ENCODE measurements at places on chromosomes 2 and 18.

DNA sequence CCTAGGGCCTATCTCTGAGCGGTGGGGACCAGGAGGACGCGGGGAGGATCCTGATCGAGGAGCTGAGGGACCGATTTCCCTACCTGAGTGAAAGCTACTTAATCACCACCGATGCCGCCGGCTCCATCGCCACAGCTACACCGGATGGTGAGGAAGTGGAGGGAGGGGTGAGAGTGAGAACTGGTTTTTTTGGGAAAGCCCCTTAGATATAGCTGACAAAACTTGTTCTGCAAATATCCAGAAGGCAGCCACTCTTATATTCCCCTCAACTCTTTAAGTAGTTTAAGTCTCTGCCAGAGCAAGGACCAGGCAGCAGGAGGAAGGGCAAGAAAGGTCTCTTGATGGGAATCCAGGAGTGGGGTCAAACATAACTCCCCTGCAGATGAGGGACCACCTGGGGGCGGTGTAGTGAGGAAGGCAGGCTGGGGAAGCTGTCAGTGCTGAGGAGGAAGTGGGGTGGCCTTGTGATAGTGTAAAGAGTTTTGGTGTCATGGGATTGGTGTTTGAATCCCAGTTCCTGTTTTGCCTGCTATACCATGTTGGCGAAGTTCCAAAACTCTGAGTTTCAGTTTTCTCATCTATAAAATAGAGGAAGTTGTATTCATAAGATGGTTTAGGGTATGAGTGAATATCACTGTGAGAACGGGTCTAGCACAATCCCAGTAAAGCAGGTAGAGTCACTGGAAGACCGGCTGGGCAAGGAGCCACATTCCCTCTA is 3.4 kb downstream of the NAGK start:
- peak; percentile 73 for DNase-seq

DNA sequence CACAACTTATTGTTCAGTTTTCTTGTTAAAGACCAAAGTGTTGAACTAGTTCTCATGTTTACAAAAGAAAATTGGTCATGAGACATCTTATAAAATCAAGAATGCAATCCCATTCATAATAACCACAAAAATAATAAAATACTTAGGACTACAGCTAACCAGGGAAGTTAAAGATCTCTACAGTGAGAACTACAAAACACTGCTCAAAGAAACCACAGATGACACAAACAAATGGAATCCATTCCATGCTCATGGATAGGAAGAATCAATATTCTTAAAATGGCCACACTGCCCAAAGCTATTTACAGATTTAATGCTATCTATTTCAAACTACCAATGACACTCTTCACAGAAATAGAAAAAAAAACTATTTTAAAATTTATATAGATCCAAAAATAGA is 1354.8 kb upstream of the CDH2 start:
- DNase-seq: no peak

DNA sequence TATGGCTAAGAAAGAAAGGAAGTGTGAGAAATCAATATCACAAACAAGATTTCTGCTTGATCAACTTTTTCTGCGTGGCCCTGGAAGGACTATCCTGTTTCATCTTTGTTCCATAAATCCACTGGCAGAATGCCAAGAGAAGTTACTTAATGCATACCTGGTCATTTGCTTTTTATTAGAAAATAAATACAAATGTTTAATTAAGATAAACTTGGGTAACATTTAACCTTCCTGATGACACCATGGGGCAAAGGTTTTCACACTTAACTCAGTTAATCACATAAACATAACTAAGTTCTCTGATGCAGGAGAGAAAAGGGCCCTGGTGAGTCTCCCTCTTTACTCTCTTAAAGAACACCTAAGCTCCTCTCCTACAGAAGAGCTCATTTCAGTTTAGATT is 203.3 kb downstream of the AFF3 start:
- no peak for DNase-seq

- no peak for DNase-seq
Measured at GRCh38 chr2:145748927-145749326, 1229.0 kb upstream of the ZEB2 start.

- DNase-seq: peak; percentile 37
Measured at GRCh38 chr2:189783451-189783926, 650 bp downstream of the ORMDL1 start.

DNA sequence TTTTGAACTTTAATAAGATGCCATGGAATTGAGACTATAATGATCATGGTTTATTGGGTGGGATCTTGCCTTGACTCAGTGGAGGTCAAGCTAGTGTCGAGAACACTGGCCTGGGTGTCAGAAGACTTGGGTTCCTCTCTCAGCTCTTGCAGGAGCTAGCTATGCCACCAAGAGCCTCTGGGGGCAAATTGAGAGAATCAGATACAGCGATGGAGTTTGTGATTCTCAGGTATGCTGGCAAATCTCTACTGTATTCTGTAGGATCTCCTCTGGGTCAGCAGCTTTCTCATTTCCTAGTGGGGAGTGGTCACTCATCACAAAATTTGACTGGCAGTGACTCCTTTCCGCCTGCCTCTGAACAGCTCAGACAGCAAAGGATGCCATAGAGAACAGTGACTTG is 477.0 kb downstream of the RNF144A start:
- no peak for DNase-seq

DNA sequence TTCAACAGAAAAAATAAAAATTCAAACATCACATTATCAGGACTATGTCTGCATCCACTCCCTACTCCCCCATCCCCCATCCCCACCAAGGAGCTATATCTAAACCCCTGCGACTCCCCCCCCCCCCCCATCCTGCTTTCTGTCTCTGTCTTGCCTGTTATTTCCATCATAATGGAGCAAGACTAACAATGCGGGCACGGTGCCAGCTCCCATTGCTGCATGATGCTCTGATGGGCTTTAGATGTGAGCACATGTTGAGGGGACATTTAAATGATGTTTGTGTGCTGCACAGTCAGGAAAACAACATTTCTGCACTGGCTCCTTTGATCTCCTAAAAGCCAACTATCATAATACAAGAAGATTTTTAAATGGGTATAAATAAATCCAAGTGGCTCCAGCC is 644.2 kb upstream of the SETBP1 start:
- DNase-seq: no peak

- no peak for DNase-seq
Measured at GRCh38 chr2:235160281-235160810, 208.5 kb downstream of the SH3BP4 start.

GRCh38 chr2:152376385-152376784 is 41.4 kb downstream of the FMNL2 start:
- DNase-seq: no peak

GRCh38 chr18:59123588-59124369 is 15.9 kb upstream of the SEC11C start:
- no peak for DNase-seq

DNA sequence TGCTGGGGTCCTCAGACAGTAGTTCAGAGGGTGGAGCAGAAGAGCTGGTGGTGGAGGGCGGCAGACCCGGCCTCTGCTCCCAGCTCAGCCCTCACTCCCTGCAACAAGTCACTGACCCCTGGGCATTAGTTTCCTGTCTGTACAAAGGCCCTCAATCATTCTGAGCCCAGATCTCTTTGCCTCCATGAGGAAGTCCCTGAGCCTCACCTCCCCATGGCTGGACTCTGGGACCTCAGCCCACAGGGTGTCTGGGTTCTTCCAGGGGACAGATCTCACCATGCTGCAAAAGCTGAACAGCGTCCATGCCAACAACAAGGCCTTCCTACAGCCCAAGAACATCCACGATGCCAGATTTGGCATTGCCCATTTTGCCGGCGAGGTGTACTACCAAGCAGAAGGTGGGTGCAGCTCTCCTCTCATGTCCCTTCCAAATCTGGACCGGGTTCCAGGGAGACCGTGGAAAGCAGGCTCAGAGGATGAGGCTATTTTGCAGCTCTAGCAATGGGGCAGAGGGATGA is 49.1 kb downstream of the MYO7B start:
- no peak for DNase-seq

DNA sequence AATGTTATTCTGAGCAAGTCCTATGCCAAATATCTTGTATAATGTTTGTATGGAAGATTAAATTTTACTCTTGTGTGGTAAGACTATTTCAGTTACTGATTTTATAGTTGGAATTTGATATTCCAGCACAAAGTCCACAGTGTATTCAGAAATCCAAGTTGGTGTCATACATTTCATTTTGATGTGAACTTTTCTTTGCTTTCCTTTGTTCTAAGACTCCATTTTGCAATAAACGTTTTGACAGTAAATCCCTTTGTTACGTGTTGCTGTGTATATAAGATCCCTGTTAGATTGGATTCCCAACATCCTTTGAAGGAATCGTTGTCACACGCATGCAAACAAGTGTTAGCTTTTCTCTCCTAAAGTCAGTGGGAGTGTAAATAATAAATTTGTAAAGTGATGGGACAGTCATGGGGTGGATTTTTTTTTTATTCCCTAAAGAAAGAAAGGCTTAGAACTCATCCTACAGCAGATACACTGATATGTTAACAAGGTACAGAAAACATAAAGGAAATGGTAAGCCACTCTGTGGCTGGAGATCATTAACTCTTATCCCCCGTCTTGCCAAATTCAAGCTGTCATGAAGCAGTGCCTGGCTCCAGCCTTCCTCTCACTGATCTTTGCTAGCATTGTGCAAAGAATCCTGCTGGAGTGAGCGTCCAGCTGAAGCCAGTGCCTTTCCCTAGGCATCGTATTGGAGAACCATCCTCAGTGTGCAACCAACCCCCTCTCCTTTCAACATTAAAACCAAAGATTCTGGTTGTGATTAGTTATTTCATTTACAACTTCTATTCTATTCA is 127.6 kb upstream of the CDCA7 start:
- DNase-seq: no peak

- DNase-seq: no peak
Measured at GRCh38 chr2:239003624-239004273, 155.9 kb downstream of the TWIST2 start.

GRCh38 chr2:9765611-9766531 is 77.4 kb upstream of the TAF1B start:
- DNase-seq: no peak

DNA sequence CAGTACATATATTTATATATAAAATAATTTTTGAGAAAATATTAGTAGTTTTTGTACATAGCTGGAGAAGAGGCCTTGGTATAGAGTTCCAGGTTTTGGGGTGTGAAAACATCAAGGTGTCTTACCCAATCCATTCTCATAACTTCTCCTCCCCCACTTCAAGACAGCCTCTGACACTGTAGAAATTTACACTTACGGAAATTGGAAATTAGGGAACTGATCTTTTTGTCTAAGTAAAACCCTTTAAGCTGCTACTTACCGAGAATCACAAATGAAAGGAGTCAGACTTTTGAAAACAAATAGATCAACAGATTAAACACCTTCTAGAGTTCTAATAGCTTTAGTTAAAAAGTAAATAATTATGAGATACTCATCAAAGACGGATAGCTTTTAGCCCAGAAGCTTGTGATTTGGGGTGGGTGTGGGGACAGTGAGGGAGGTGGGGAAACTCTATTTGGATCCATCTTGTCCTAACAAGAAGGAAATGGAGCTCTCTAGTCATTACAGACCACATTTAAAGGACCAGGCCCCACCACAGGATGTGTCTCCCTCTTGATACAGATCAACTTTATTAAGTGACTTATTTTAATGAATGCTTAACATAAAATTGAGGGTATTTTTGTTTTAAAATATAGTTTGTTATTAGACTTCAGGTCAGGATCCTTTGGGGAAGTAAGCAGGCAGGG is 11.1 kb upstream of the FBXO11 start:
- no peak for DNase-seq
